ENCODE measurements at places on chromosomes 6 and 20. TPM values are rescaled to one million over a fixed set of nuclear protein-coding genes. Genes with fewer than 3 reads are reported as not detected.

DNA sequence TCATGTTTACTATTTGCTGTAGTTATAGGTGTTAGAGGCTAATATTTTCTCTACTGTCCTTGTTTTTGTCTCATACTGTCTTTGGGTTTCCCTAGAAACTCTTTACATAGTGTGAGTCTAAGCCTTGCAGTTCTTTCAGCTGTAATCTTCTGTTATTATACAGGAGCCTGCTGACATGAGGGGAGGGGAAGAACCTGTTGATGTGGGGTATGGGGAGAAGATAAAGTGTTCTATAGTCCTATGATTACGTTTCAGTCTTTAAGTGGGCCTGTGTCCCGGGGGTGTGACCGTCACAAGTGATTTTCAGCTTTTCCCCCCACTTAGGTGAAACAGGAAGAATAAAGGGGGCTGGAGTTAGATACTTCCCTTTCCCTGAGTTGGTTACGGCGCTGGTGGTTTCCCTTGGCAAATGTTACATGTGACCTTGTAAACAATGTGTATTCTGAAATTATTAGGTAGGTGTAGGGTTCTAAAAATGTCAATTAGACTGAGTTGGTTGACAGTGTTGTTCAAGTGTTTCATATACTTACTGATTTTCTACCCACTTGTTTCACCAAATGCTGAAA, 41.3 kb downstream of the REV3L start:
- H3K27ac ChIP-seq: peak overlapping the region; percentile 33
- H3K27me3 ChIP-seq: no peaks in the 10 kb centered on the region
- no peaks in the 10 kb centered on the region for H3K36me3 ChIP-seq
- no peak overlapping the region for H3K4me3 ChIP-seq

- no peak overlapping the region for H3K4me3 ChIP-seq
- DNase-seq: no peak
- no peaks in the 10 kb centered on the region for H3K36me3 ChIP-seq
- H3K27ac ChIP-seq: no peak overlapping the region
These were observed 106.3 kb upstream of the LY86 start for GRCh38 chr6:6482256-6482655.

Gene STAU1
- 42.9 TPM for total RNA-seq

Gene PCNA
- total RNA-seq: 35.5 TPM

Gene WFDC5
- total RNA-seq: not detected

DNA sequence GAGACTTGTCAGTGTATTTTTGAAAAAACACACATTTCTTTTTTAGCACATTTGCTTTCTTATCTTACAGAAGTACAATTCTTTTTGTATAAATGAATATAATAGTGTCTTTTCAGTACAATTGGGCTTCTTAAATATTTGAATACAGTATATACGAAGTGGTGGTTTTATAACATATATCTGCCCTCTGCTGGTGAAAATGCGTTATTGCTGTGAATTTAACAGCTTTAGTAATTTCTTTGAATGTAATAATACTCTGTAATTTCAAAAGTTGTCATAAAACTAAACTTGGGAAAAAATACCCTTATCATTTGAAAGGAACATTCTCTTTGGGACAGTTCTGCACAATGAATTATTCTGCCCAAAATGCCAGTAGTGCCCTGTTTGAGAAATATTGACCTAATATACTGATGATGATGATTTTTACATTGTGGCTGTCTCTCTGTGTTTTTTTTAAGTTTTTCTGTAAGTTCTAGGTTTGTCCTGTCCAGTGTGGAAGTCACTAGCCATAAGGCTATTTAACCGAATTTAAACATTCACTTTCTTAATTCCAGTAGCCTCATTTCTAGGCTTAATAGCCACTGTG, 19.0 kb downstream of the SMAP1 start:
- H3K4me1 ChIP-seq: no peaks in the 10 kb centered on the region
- no peaks in the 10 kb centered on the region for H3K36me3 ChIP-seq
- no peak overlapping the region for H3K27ac ChIP-seq
- DNase-seq: peak; percentile 56
- H3K4me3 ChIP-seq: no peak overlapping the region
- H3K27me3 ChIP-seq: no peaks in the 10 kb centered on the region

GRCh38 chr6:14498748-14499147, 381.2 kb downstream of the CD83 start:
- no peaks in the 10 kb centered on the region for H3K36me3 ChIP-seq
- no peak overlapping the region for H3K27ac ChIP-seq
- H3K4me3 ChIP-seq: no peak overlapping the region
- no peak for DNase-seq
- no peaks in the 10 kb centered on the region for H3K4me1 ChIP-seq

Gene CGAS
- 24.7 TPM for total RNA-seq

DNA sequence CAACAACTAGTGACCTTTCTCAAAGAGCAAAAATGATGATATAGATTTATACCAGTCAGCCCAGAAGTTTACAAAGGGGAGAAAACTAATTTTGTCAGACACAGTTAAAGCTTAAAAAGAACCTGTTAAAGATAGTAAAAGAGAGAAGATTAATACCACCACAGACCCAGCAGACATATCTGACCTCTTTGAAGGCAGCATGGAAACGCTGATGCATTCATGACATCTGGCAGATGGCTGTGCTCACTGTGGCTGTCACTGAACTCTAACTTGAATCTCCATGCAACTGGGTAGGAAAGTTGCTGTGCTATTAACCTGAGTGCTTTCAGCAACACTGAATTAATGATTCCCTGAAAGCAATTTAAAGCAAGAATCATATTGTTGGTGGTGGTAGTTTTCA, 159.8 kb upstream of the PRDM1 start:
- no peak overlapping the region for H3K4me3 ChIP-seq
- no peaks in the 10 kb centered on the region for H3K27me3 ChIP-seq
- no peak overlapping the region for H3K27ac ChIP-seq
- no peaks in the 10 kb centered on the region for H3K36me3 ChIP-seq

Gene GLP1R
- total RNA-seq: not detected

DNA sequence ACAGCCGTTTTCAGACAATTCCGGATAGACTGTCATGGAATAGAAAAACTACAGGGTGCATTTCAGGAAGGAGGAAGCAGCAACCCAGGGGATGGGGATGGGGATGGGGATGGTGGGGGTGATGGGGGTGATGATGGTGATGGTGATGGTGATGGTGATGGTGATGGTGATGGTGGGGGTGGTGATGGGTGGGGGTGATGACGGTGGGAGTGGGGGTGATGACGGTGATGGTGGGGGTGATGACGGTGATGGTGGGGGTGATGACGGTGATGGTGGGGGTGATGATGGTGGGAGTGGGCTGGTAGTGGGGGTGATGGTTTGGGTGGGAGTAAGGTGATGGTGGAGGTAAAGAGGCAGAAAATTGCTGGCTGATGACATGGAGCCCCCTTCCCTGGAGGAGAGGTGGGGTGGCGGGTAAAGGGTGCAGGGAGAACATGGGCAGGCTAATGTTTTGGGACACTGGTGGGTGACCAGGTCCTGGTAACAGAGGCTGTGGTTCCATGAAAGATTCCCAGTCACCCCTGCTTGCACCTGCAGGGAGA, 17.5 kb downstream of the LAMA5 start:
- H3K36me3 ChIP-seq: no peaks in the 10 kb centered on the region
- H3K4me3 ChIP-seq: no peak overlapping the region
- H3K4me1 ChIP-seq: no peaks in the 10 kb centered on the region
- no peak for DNase-seq
- H3K27ac ChIP-seq: no peak overlapping the region
- H3K27me3 ChIP-seq: no peaks in the 10 kb centered on the region

Gene MYL9
- 3.8 TPM for total RNA-seq

DNA sequence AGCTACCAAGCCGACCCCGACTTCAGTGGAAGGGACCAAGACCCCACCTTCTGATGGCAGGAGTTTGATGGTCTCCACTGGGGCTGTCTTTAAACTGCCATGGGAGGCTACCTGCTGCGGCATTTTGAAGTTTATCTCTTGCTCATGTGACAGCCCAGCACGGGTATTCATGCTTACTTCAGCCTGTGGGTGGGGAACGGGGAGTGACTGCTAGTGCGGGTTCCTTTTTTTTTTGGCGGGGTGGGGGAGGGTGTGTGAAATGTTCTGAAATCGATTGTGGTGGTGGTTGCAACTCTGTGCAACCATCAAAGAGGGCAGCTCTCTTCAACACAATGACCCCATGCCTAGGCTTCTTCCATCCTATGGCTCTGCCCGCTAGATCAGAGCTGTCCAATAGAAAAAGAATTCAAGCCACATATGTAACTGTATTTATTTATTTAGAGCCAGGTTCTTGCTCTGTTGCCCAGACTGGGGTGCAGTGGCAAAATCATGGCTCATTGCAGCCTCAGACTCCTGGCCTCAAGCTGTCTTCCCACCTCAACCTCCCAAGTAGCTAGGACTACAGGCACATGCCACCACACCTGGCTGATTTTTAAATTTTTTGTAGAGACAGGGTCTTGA, 53.7 kb downstream of the PPP1R16B start:
- no peak overlapping the region for H3K4me3 ChIP-seq
- H3K36me3 ChIP-seq: no peaks in the 10 kb centered on the region
- DNase-seq: peak; percentile 87
- peaks cover 93% of the 10 kb centered on the region for H3K4me1 ChIP-seq
- no peaks in the 10 kb centered on the region for H3K27me3 ChIP-seq

- no peaks in the 10 kb centered on the region for H3K4me1 ChIP-seq
- no peak overlapping the region for H3K4me3 ChIP-seq
- DNase-seq: no peak
- H3K36me3 ChIP-seq: no peaks in the 10 kb centered on the region
- no peaks in the 10 kb centered on the region for H3K27me3 ChIP-seq
- no peak overlapping the region for H3K27ac ChIP-seq
These were observed 663.5 kb downstream of the EPM2A start for GRCh38 chr6:145071836-145072235.

DNA sequence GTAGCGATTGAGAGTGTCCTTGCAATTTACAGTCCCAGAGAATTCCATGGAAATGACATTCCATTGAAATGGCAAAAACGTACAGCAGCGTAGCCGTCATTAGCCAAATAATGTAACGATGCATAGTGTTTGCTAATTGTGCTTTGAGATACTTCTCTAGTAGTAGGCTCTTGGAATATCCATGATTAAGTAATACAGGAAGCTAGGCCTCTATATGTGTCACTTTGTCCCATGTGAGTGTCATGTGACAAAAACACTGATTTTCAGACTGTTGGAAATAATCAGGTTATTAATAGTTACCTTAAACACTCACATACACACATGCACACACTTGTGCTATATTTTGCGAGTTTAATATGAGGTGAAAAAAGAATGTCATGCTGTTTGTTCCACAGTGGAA, 35.2 kb downstream of the SLX4IP start:
- peaks cover 10% of the 10 kb centered on the region for H3K4me1 ChIP-seq
- H3K36me3 ChIP-seq: no peaks in the 10 kb centered on the region
- no peak for DNase-seq
- H3K4me3 ChIP-seq: no peak overlapping the region
- H3K27ac ChIP-seq: no peak overlapping the region
- H3K27me3 ChIP-seq: no peaks in the 10 kb centered on the region

GRCh38 chr6:78489874-78490273, 377.5 kb upstream of the IRAK1BP1 start:
- no peak overlapping the region for H3K4me3 ChIP-seq
- H3K4me1 ChIP-seq: no peaks in the 10 kb centered on the region
- H3K36me3 ChIP-seq: no peaks in the 10 kb centered on the region
- H3K27me3 ChIP-seq: no peaks in the 10 kb centered on the region
- H3K27ac ChIP-seq: no peak overlapping the region
- DNase-seq: no peak

Gene NEURL2
- 4.1 TPM for total RNA-seq

DNA sequence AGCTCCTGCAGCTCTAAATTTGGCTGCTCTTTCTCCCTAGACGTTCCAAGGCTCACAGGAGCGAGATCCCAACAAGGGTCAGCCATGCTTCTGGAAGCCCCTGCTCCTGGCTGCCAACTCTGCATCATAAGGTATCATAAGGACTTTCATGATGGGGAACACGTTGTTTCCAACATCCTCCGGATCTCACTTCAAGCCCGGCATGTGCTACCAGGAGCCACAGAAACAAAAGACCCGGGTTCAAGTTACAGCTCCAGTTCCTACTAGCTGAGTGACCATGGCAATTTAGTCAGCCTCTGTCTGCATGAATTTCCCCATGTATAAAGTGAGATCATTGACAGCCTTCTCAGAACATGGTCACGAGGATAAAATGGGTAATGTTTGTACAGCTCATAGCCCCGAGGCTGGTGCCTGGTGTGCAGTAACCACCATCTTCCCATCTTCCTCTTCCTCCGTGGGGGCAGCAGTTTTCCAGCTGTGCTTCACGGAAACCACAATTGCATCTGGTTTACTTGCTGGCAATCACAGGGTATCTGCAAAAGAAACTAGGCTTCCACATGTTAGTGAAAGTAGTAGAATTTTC, 209.0 kb upstream of the ECI2 start:
- H3K4me3 ChIP-seq: no peak overlapping the region
- H3K27ac ChIP-seq: no peak overlapping the region
- no peak for DNase-seq
- no peaks in the 10 kb centered on the region for H3K27me3 ChIP-seq
- H3K36me3 ChIP-seq: no peaks in the 10 kb centered on the region

DNA sequence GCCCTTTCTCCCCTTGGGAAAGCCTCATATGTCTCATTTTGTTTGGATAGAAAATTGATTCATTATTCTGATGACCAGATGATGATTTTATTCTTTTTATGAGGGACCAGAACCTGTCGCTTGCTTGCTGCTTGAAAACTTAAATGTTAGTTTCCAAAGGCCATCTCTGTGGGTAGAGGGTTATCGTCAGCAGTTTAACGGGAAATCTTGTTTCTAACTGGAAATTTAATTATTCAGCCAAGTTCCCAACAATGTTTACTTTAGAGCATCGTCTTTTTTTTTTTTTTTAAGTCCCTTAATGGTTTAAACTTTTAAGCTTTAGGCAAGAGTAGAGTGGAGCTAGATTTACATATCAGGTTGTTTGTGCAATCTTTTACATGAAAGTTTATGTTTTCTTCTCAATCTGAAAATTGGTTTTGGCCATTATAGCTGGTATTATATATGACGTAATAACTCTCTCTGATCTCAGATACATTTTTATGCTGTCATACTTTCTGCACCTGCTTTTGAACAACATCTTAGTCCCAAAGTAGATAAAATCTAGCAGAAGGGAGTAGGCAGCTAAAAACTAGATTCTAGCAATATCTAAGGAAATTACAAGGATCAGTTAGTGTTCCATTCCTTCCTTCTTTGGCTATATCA, 93.9 kb downstream of the FOXO3 start:
- H3K4me3 ChIP-seq: no peak overlapping the region
- peaks cover 11% of the 10 kb centered on the region for H3K4me1 ChIP-seq
- no peaks in the 10 kb centered on the region for H3K36me3 ChIP-seq

Gene RHAG
- total RNA-seq: not detected

DNA sequence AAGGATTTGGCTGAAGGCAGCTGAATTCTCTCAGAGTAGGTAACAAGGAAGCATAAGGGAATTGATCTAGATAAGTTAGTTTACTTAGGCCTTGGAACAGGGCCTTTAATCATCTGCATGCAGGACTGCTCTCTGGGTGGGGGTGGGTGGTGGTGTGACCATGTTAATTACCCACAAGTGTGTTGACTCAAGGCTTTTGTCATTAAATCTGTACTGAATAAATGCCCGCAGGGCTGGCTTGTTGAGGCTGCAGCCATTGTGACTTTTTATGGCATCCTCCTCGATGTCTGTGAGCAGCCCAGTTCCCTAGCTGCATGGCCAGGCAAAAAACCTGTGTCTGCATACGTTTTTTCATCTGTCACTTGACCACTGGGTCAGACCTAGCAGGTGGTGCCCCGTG, 63.5 kb upstream of the ASCC3 start:
- H3K4me3 ChIP-seq: no peak overlapping the region
- H3K4me1 ChIP-seq: no peaks in the 10 kb centered on the region
- H3K27ac ChIP-seq: no peak overlapping the region
- H3K27me3 ChIP-seq: no peaks in the 10 kb centered on the region
- H3K36me3 ChIP-seq: no peaks in the 10 kb centered on the region

- no peak overlapping the region for H3K4me3 ChIP-seq
- H3K27me3 ChIP-seq: no peaks in the 10 kb centered on the region
- H3K36me3 ChIP-seq: no peaks in the 10 kb centered on the region
- H3K27ac ChIP-seq: no peak overlapping the region
These were observed 164.8 kb downstream of the FAXC start for GRCh38 chr6:99184696-99185095.
